Pancreas (tissue), 10 donors: ENCODE measurements at places on chromosomes 16 and 17. TPM values are rescaled to one million over a fixed set of nuclear protein-coding genes. Genes with fewer than 3 reads are reported as not detected.
A peak's percentile ranks its signal among the peaks of the same experiment; 100 is the strongest.

GRCh38 chr17:75614006-75614405 lies 19.2 kb upstream of the SMIM5 start:
- H3K36me3 ChIP-seq, result no peaks in the 10 kb centered on the region
- DNase-seq, result no peak
- no peaks in the 10 kb centered on the region for H3K27me3 ChIP-seq
- no peak overlapping the region for H3K4me3 ChIP-seq

- no peaks in the 10 kb centered on the region for H3K4me1 ChIP-seq
- H3K4me3 ChIP-seq, result no peak overlapping the region
- no peaks in the 10 kb centered on the region for H3K27me3 ChIP-seq
- no peak overlapping the region for H3K27ac ChIP-seq
Measured at GRCh38 chr16:64362193-64362592, 759.7 kb downstream of the CDH11 start.

SUPT6H gene
- 41.5 TPM for polyA plus RNA-seq

- H3K36me3 ChIP-seq, result no peaks in the 10 kb centered on the region
- peak overlapping the region; percentile 95 for H3K27ac ChIP-seq
- H3K27me3 ChIP-seq, result no peaks in the 10 kb centered on the region
- H3K4me3 ChIP-seq, result no peak overlapping the region
Measured at GRCh38 chr17:45311760-45312476, 4.9 kb downstream of the MAP3K14 start.

- no peak overlapping the region for H3K4me3 ChIP-seq
- H3K4me1 ChIP-seq, result peaks cover 12% of the 10 kb centered on the region
- no peaks in the 10 kb centered on the region for H3K36me3 ChIP-seq
Measured at GRCh38 chr16:3050487-3050886, 4.1 kb downstream of the MMP25 start.

DNA sequence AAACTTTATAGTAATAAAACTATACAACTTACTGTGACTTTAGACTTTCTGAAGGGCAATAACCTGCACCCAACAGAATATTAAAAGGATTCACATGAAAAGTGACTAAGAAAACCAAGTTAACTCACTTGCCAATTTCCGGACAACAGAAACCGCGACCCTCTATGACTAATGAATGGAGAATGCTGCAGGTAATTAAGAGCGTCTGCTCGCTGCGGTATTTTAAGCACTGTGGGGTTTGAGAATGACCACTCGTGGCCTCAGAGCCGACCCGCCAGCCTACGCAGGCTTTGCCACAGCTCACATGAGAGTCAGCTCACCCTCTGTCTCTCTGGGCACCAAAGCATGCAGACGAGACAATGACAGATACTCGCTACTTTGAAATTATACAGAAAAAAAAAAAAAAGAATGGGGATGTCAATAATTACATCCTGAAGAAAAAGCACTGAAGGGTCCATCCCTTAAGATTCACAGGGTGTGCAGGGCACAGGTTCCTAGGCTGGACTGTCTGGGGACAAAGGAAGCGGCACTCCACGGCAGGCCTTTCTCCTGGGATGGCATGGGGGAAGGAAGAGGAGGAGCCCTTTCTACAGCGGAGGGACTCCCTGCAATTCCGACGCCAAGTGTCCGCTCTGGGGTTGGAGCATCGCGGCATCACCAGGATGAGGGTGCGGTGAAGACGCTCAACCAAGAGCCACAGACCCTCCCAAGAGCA lies 35.0 kb downstream of the ZCCHC14 start:
- H3K4me1 ChIP-seq, result peaks cover 10% of the 10 kb centered on the region
- no peaks in the 10 kb centered on the region for H3K27me3 ChIP-seq
- no peak overlapping the region for H3K27ac ChIP-seq
- no peak for DNase-seq

DNA sequence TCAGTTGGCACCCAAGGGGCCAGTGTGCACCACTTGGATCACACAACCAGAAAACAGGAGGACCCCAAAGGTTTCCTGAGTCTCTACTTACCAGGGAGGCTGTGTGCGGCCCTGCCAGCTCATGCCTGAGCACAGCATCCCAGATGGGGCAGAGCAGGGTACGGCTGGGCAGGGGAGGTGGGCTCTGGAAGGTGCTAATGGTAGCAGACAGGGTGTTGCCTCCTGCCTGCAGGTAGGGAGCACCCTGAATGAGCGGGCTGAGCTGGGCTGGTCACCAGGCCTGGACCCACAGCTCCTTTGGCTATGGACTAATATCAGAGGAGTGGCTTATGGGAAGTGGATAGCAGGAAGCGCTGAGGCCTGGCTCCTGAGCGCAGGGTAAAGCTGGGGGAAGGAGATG lies 14.6 kb downstream of the RECQL5 start:
- H3K4me1 ChIP-seq, result no peaks in the 10 kb centered on the region
- H3K4me3 ChIP-seq, result no peak overlapping the region
- H3K27me3 ChIP-seq, result no peaks in the 10 kb centered on the region
- H3K27ac ChIP-seq, result no peak overlapping the region
- no peak for DNase-seq

GRCh38 chr16:68076560-68076959 lies 8.6 kb upstream of the NFATC3 start:
- H3K27ac ChIP-seq, result no peak overlapping the region
- no peaks in the 10 kb centered on the region for H3K27me3 ChIP-seq
- H3K4me3 ChIP-seq, result no peak overlapping the region
- DNase-seq, result no peak
- H3K36me3 ChIP-seq, result peaks cover 6% of the 10 kb centered on the region
- H3K4me1 ChIP-seq, result no peaks in the 10 kb centered on the region

- no peak overlapping the region for H3K27ac ChIP-seq
- H3K36me3 ChIP-seq, result no peaks in the 10 kb centered on the region
- DNase-seq, result no peak
- no peaks in the 10 kb centered on the region for H3K4me1 ChIP-seq
Measured at GRCh38 chr16:50765260-50765659, 23.4 kb downstream of the CYLD start.

GRCh38 chr17:31680126-31680525 lies 178.9 kb downstream of the COPRS start:
- no peak for DNase-seq
- H3K4me3 ChIP-seq, result no peak overlapping the region
- H3K4me1 ChIP-seq, result no peaks in the 10 kb centered on the region
- H3K36me3 ChIP-seq, result no peaks in the 10 kb centered on the region

DNA sequence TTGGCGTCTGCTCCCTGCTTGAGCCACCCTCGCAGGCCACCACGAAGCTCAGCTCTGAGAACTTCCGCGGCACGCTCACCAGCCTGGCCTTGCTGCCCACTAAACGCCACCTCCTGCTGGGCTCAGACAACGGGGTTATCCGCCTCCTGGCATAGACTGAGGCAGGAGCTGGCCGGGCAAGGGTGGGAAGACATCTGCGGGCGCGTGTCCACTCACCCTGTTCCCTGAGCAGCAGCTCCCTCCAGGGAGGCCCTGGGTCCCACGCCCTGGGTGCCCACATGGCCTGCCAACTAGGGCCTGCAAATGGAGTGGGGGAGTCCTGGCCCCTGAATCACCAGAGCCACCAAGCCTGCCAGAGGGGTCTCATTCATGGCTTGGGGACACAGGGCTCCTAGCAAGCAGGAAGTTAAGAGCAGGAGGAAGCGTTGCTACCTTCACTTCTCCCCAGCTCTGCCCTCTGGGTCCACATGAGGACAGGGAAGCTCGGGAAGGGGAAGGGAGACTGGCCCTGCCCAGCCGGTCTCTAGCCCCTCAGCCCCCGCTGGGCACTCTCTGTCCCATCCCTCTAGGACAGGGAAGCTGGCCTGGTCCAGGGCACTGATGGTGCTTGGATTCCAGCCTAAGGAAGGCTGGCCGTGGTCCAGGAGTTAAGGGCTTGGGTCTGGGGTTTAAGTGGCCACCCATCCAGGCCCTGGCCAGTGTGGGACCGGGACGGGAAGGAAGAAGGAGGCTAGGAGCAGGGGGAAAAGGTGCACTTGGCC lies 5.0 kb upstream of the SERPINF2 start:
- peak; percentile 14 for DNase-seq
- H3K4me3 ChIP-seq, result no peak overlapping the region
- no peaks in the 10 kb centered on the region for H3K36me3 ChIP-seq
- H3K27me3 ChIP-seq, result no peaks in the 10 kb centered on the region

RTN4RL1 gene
- 3.0 TPM for polyA plus RNA-seq

GRCh38 chr17:17726458-17727060 lies 45.3 kb downstream of the RAI1 start:
- H3K4me3 ChIP-seq, result no peak overlapping the region
- no peaks in the 10 kb centered on the region for H3K36me3 ChIP-seq
- H3K27me3 ChIP-seq, result no peaks in the 10 kb centered on the region

ZNF764 gene
- 5.4 TPM for polyA plus RNA-seq

DNA sequence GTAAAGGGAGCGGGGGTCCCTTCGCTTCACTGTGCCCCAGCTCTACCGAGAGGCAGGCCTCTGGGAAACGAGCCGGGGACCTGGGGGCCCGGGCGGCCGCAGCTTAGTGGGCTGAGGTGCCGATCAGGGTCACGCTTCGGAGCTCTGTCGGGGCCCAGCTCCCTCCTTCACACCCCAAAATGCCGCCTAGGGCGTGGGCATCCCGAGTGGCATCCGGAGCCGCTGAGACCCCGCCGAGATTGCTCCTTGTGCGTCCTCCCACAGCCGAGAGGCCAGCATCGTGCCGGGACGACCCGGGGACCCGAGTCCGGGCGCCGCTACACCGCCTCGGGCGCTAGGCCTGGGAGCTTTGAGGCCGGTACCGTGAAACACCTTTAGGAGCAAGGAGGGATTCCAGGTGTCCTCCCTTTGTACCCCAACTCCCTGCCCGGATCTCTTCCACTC lies 1.3 kb downstream of the SALL1 start:
- H3K4me3 ChIP-seq, result no peak overlapping the region
- no peak overlapping the region for H3K27ac ChIP-seq
- peaks cover 35% of the 10 kb centered on the region for H3K27me3 ChIP-seq
- no peak for DNase-seq
- H3K36me3 ChIP-seq, result no peaks in the 10 kb centered on the region

DNA sequence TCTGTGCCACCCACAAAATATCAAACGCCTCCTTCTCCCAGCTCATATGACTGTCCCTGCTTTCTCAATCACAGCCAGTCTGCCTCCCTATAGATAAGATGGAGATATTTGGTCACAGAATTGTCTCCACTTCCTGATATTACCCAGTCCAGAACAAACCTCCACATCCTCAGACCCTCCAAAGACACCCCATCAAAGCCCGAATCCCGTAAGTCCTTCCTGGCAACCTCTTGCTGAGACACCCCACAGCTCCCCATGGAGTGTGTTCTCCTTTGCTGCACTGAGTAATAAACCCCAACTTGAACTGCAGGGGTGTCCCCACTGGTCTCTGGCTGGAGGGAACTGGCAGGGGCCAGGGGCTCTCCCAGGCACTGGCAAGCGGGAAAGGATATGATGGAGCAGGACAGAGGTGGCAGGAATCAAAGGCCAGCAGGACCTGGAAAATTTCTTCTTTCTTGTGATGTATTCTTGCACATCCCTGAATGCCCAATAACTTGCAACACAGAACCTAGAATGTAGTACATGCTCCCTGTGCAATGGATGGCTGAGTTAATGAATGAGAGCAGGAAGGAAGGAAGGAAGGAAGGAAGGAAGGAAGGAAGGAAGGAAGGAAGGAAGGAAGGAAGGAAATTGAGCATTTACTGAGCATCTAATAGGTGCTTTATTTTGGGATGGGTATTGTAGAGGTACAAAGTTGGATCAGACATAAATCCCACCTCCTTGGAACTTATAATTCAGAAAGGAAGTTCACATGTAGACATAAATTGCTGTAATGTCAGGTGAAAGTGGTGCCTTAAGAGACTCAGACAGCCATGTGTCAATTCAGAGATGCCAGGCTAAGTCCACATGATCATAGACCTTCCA lies 13.9 kb downstream of the TMEM114 start:
- no peak overlapping the region for H3K4me3 ChIP-seq
- no peak for DNase-seq
- no peaks in the 10 kb centered on the region for H3K36me3 ChIP-seq
- no peak overlapping the region for H3K27ac ChIP-seq
- H3K4me1 ChIP-seq, result no peaks in the 10 kb centered on the region
- H3K27me3 ChIP-seq, result no peaks in the 10 kb centered on the region

DNA sequence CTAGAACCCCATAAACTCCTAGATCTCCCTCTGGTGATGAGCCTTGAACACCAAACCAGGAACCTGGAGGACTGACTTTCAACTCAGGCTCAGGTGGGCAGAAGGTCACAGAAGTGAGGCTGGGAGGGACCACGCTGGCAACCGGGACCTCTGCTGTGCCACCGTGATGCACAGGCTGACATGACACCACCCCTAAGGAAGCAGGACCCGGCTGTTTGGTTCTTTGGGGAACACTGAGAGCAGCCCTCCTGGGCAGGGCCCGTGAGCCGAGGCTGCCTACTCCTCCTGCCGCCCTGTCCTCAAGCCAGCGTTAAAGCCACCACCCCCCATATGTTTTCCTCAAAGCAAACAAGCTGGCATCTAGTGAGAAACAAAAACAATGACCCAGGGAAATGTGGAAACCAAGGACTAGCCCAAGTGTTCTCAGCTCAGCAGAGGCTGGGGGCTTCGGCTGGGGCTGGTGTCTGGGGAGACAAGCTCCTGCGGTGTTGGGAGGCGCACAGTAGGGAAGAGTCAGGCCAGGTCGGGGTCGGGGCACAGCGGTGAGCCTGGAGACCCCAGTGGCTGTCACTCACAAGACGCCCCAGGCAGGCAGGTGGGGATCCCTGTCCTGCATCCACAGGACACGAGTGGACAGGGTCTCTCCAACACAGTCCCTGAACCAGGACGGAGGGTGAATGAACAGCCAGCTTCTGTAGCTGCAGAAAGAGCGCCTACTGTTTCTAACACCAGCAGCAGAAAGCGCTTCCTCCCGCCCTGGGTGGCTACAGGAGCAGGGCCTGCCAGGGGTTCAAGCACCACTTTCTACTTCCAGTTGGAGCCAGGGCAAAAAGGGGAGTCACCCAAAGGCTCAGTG lies 1.7 kb downstream of the SMIM5 start:
- no peaks in the 10 kb centered on the region for H3K36me3 ChIP-seq
- H3K27me3 ChIP-seq, result no peaks in the 10 kb centered on the region
- peaks cover 13% of the 10 kb centered on the region for H3K4me1 ChIP-seq
- H3K4me3 ChIP-seq, result no peak overlapping the region
- H3K27ac ChIP-seq, result no peak overlapping the region
- DNase-seq, result peak; percentile 58

- no peak overlapping the region for H3K4me3 ChIP-seq
- DNase-seq, result no peak
- no peaks in the 10 kb centered on the region for H3K27me3 ChIP-seq
- no peak overlapping the region for H3K27ac ChIP-seq
- H3K36me3 ChIP-seq, result no peaks in the 10 kb centered on the region
Measured at GRCh38 chr17:75475144-75475835, 18.9 kb downstream of the TMEM94 start.

HOXB4 gene
- 0.89 TPM for polyA plus RNA-seq

FBXW10 gene
- 0.11 TPM for polyA plus RNA-seq

CCL4 gene
- polyA plus RNA-seq, result 0.47 TPM

LPO gene
- 0.23 TPM for polyA plus RNA-seq

GRCh38 chr17:71902894-71903506 lies 217.8 kb upstream of the SOX9 start:
- H3K27me3 ChIP-seq, result no peaks in the 10 kb centered on the region
- H3K36me3 ChIP-seq, result no peaks in the 10 kb centered on the region
- H3K27ac ChIP-seq, result no peak overlapping the region
- H3K4me3 ChIP-seq, result no peak overlapping the region
- H3K4me1 ChIP-seq, result no peaks in the 10 kb centered on the region
- DNase-seq, result no peak

MYOCD gene
- 0.27 TPM for polyA plus RNA-seq

SKAP1 gene
- 3.2 TPM for polyA plus RNA-seq
